ENCODE measurements at places on chromosomes 3 and 15. TPM values are rescaled to one million over a fixed set of nuclear protein-coding genes. Genes with fewer than 3 reads are reported as not detected.

EFCC1 gene
- total RNA-seq, result not detected

C3orf85 gene
- total RNA-seq, result not detected

RLBP1 gene
- not detected for total RNA-seq

LRTM1 gene
- total RNA-seq, result not detected

CCRL2 gene
- total RNA-seq, result 0.29 TPM

HDC gene
- not detected for total RNA-seq

ANKUB1 gene
- total RNA-seq, result not detected

ST3GAL6 gene
- 0.99 TPM for total RNA-seq

CDC25A gene
- total RNA-seq, result 2.6 TPM

ATP13A5 gene
- total RNA-seq, result not detected

KAT2B gene
- total RNA-seq, result 19.3 TPM

TEX55 gene
- total RNA-seq, result not detected

SLC51B gene
- total RNA-seq, result 1.5 TPM

TMEM207 gene
- not detected for total RNA-seq

MED12L gene
- total RNA-seq, result 0.44 TPM

BMF gene
- total RNA-seq, result 6.4 TPM
